ENCODE measurements at places on chromosomes 13 and 19.
A peak's percentile ranks its signal among the peaks of the same experiment; 100 is the strongest.

DNA sequence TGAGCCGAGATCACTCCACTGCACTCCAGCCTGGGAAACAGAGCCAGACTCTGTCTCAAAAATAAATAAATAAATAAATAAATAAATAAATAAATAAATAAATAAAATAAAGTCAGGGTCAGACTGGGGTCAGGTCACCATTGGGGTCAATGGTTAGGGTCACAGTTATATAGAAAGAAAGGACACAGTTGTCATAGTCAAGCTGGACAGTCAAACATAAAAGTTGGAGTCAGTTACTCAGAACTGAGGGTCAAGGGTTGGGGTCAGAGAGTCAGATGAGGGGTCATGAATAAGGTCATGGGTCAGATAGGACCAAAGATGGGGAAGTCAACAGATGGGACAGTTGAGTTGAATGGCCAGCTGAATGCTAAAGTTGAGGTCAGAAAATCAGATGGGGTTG, 16.7 kb upstream of the EPOR start:
- DNase-seq: no peak

DNA sequence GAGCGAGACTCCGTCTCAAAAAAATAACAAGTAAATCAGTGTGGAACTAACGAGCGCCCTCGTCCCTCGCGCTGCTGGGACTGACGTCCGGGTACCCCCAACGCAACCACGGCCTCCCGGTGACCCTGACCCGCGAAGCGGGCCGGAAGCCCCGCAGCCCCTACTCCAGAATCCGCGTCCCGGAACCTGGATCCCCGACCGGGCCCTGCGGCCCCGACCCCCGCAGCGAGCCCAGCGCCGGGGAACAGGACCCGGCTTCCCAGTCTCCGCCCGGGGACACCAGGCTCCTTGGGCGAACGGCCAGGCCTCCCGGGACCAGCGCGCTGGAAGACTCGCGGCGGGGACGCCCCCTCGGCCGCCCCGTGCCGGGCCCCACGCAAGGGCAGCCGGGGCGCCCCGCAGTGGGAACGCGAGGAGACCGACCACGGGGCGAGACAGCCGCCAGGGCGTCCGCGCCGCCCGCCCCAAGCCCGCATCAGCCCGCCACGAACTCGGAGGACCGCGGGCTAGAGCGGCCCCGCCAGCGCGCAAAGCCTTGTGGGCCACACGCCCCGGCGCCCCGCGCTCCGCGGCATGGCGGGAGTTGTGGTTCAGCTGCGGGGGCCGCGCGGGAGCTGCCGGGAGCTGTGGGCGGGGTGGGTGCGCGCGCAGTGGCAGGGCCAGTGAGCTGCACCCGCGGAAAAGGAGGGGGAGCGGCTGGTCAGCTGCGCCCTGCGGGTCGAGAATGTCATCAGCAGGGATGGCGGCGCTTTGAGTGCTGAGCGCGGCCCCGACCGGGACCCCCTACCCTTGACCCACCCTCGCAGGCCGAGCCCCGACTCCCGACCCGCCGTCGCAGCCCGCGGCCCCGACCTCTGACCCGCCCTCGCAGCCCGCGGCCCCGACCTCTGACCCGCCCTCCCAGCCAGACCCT, 7.5 kb upstream of the MADCAM1 start:
- DNase-seq: peak; percentile 86

- DNase-seq: no peak
These were observed 10.2 kb upstream of the OR10H5 start for GRCh38 chr19:15776991-15777970.

DNA sequence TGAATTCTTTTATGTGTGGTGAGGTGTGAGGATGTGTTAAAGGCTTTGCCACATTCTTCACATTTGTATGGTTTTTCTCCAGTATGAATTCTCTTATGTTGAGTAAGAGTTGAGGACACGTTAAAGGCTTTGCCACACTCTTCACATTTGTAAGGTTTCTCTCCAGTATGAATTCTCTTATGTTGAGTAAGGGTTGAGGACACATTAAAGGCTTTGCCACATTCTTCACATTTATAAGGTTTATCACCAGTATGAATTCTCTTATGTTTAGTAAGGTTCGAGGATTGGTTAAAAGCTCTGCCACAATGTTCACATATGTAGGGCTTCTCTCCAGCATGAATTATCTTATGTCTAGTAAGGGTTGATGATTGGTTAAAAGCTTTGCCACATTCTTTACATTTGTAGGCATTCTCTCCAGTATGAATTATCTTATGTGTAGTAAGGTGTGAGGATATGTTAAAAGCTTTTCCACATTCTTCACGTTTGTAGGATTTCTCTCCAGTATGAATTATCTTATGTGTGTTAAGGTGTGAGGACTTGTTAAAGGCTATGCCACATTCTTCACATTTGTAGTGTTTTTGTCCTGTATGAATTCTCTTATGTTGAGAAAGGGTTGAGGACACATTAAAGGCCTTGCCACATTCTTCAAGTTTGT, 27.1 kb downstream of the ZNF724 start:
- DNase-seq: no peak

- DNase-seq: no peak
These were observed 1258.6 kb downstream of the PCDH9 start for GRCh38 chr13:65971541-65971940.

DNA sequence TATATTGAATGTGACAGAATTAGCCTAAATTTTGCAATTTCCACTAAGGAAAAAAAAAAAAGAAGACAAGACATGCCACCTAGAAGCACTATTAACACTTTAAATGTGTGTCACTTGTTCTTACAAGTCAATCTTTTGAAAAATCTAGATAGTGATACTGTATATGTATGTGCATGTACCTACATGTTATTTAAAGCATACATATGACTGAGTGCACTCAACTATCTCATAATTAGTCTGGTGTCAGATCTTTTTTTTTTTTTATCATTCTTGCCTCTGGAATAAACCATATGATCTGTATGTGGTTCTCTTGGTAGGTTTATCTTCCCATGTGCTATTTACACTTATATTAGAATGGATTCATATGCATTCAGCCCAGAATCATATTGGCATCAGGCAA, 62.3 kb downstream of the FOXO1 start:
- DNase-seq: no peak

- DNase-seq: no peak
These were observed 35.4 kb downstream of the DOCK9 start for GRCh38 chr13:98942485-98942884.

DNA sequence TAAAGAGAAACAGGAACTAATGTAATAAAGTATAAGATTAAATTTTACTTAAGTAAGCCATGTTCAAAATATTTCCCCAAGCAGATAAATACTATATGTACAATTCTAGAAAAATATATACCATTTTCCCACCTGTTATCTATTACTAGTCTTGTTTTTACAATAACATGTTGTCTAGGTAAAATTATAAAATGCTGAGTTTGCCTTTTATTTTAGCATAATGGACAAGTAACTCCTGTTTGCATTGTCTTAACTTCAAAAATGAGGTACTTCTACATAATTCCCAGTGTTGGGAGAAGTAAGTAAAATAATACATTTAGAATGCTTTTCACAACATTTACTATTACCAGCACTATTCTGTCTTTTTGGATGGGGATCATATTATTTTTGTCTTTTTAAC, 800.5 kb downstream of the SLITRK6 start:
- no peak for DNase-seq

- peak; percentile 82 for DNase-seq
These were observed 2.5 kb upstream of the EEF2 start for GRCh38 chr19:3987619-3988371.

DNA sequence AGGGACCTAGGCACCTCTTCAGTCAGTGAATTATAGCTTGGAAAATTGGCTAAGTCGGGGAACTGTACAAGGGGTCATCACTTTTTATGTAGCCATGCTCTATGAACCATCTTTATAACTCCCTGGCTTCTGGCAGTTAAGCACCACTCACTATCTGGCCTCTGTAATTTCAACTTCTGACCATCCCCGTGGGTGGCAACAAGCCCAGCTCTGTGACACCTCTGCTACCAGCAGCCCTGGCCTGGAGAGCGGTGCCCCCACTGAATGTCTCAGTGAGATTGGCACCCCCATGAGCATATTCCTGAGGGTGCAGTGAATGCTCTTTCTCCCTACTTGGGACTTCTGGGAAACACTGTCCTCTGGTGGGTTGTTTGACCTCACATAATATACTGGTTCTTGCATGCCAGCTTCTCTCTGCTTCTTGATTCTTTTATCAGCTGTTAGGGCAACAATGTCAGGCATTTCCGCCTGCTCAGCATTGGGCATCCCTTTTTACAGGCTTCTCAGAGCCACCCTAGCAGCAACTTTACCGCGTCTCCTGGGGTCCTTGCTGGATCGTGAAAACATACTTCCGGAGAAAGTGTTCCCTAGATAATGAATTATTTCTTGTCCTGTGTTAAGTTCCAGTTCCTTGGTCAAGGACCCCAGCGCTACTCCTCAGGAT, 10.4 kb downstream of the KL start:
- no peak for DNase-seq

GRCh38 chr13:113597391-113598080, 13.0 kb downstream of the TFDP1 start:
- no peak for DNase-seq

DNA sequence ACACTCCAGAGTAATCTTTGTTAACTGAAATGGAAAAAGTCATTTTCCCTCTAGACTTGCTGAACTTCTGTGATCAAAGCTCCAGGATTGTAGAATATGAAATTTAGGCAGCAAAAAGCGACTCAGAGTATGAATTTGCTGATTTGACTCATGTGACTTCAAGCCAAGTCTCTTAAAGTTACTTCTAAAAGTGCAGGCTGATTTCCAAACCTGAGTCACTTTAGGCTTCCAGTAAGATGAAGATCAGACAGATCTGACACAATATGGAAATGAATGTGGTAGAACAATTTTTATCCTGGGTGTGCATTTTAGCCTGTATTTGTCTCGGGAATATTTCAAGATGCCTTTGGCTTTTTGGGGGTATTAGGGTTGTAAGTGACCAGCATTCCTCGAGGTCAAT, 151.0 kb upstream of the TMTC4 start:
- no peak for DNase-seq

DNA sequence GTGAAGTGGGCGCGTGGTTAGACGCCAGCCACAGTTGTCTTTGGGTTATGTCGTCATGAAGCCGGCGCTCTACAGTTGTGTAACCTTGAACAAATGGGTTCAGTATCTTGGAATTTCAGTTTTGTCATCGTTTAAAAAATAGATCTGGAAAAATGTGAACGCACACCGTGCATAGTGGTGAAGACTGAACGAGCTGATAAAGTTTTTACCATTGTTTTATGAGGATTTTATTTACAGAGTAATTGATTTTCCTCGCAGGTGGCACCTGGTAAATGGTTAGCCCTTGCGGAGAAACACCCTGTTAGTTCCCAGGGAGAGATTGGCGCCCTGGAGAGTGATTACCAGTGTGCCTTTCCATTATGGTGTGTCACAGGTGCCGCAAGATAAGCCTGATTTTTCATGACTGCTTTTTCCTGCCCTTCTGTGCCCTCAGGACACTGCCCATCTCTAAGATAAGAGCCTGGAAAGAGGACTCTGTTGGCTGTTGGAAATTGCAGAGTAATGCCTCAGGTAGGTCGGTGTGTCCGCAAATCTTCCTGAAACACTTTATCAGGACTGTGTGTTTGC, 577 bp downstream of the ZNF181 start:
- DNase-seq: no peak

GRCh38 chr19:4713384-4713951, 10.2 kb downstream of the DPP9 start:
- no peak for DNase-seq

GRCh38 chr13:34430294-34430693, 511.8 kb upstream of the NBEA start:
- no peak for DNase-seq

- DNase-seq: no peak
These were observed 309.2 kb downstream of the FGF9 start for GRCh38 chr13:21980049-21980448.

GRCh38 chr19:3404324-3405260, 38.2 kb downstream of the NFIC start:
- DNase-seq: no peak

GRCh38 chr13:74464670-74465069, 330.5 kb upstream of the KLF12 start:
- DNase-seq: no peak

- DNase-seq: no peak
These were observed 14.8 kb upstream of the MATK start for GRCh38 chr19:3800996-3801395.

DNA sequence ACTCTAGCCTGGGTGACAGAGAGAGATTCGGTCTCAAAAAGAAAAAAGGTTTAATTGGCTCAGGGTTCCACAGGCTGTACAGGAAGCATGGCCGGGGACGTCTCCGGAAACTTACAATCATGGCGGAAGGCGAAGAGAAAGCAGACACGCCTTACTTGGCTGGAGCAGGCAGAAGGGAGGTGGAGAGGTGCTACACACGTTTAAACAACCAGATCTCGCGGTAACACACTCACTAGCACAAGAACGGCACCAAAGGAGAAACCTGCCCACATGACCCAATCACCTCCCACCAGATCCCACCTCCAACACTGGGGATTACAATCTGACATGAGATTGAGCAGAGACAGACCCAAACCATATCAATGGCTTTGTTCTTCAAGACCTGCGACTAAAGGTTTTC, 12.8 kb downstream of the CASP14 start:
- no peak for DNase-seq

DNA sequence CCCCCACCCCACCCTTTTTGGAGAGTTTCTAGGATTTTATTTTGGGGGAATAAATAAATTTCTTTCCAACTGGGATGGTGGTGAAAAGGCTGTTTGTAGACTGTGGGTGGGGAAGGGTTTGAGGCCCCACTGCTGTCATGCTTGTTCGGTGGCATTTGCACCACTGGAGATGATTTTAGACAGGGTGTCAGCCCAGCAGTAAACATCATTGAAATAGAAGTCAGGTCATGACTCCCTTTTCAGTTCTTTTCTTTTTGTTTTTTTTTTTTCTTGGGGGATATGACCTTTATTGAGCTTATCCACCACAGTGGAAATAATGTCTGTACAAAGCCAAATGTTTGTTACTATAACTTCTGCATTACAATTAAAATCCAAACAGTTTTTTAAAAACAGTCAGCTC, 14.1 kb downstream of the UBAC2 start:
- DNase-seq: no peak

Data from stimulated activated CD4-positive, alpha-beta T cell treated with anti-CD3 and anti-CD28 coated beads, Interleukin-12 subunit alpha, Interleukin-12 subunit beta, amount 100 ng/mL, for 24 hours (primary cell).